ENCODE measurements at places on chromosomes 11 and 22.

- DNase-seq, result no peak
Measured at GRCh38 chr11:45881708-45882368, 3.6 kb upstream of the MAPK8IP1 start.

DNA sequence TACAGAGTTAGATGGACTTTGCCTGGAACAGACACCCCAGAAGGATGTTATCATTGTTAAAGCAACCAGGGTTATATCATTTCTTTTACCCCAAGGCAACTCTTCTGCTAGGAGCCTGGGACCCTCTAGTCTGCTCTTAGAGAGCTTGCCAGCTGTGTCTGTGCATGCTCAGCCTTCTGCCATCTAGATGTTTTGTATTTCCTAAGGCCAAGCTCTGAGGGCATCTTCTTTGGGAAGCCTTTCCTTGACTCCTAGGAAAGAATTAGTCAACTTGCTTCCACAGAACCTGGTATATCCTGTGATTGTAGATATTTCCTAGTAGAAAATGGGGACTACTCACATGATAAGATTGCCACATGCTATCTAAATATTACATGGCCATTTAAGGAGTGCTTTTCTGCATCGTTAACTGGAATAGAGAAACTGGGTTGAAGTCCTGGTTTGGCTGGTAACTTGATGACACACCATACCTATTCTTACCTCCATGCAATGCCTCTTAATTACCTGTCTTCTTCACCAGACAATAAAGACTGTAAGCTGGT is 87.6 kb downstream of the STIM1 start:
- no peak for DNase-seq

- DNase-seq, result no peak
Measured at GRCh38 chr22:25569983-25570382, 5.5 kb downstream of the GRK3 start.

DNA sequence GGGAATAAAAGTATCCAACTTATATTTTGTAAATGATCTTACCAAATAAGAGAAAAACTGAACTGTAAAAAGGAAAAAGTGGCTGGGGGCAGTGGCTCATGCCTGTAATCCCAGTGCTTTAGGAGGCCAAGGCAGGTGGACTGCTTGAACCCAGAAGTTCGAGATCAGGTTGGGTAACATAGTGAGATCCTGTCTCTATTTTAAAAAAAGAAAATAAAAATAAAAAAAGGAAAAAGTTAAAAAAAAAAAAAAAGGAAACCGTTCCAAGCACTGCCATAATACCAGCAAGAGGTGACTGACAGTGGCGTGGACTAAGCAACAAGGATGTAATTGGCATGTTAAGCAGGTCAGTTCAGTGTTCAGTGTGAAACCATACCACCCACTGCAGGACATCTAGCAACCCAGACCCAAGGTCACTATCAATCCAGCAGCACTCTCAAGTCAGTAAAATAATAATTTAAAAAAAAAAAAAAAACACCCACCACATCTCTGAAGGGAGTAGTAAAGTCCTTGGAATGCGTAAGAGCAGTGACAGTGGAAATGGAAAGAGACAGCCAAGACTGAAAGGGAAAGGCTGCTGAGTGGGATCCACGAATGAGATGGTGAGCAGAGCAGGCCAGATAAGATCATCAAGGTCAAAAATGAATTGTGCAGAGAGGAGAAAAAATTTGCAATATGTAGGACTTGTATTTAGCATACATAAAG is 43.6 kb downstream of the MAPK1 start:
- DNase-seq, result no peak

DNA sequence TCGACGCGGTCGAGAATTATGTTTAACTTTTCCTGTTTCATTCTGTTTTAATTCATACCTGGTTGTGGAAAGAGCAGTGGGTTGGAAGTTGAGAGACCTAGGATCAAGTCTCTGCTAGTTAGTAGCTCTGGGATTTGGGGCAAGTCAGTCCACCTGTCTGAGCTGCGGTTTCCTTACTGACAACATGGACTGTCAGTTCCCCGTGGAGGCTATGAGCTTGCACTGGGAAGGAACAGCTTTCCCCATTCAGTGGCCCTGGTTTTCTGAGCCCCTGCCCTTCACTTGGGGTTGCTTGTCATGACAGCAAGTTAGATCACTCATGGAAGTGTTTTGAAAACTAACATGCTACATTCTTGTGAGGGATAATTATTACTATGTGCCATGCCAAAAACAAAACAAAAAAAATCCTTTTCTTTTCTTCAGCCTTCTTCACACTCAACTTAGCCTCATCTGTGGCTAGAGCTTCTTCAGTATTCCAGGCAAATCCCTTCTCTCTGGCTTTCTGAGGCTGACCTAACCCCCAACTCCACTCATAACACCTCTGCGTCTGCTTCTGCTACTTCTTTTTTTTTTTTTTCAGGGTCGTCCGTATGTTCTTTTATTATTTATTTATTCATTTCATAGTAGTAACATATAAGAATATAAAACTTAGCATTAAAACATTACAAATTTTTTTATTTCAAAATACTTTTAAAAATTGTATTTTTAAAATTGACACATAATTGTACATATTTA is 43.0 kb upstream of the ZBED5 start:
- no peak for DNase-seq

- no peak for DNase-seq
Measured at GRCh38 chr11:64238999-64239398, 1.9 kb upstream of the FKBP2 start.

- DNase-seq, result no peak
Measured at GRCh38 chr11:117315285-117316196, 515 bp downstream of the BACE1 start.

- DNase-seq, result no peak
Measured at GRCh38 chr11:102244681-102245409, 72.4 kb upstream of the BIRC3 start.

DNA sequence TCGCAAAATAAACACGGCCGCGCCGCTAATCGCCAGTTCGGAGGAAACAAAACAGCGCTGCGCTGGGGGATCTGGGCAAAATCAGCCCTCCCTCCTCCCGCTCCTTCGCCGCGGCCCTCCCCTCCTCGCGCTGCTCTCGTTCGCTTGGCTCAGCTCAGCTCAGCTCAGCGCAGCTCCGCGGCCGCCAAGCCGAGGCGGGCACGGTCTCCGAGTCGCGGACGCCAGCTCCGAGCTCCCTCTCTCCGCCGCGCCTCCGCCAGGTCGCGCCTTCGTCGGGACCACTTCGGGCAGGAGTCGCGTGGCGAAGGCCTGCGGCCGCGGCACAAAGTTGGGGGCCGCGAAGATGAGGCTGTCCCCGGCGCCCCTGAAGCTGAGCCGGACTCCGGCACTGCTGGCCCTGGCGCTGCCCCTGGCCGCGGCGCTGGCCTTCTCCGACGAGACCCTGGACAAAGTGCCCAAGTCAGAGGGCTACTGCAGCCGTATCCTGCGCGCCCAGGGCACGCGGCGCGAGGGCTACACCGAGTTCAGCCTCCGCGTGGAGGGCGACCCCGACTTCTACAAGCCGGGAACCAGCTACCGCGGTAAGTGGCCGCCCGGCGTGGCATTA is at the start of gene SPON1:
Gene SPON1 (plus strand): TSS at position 162 of the 607 bp plus-strand sequence. CDS start 182 bp downstream, at position 344.
- DNase-seq, result peak; percentile 19

DNA sequence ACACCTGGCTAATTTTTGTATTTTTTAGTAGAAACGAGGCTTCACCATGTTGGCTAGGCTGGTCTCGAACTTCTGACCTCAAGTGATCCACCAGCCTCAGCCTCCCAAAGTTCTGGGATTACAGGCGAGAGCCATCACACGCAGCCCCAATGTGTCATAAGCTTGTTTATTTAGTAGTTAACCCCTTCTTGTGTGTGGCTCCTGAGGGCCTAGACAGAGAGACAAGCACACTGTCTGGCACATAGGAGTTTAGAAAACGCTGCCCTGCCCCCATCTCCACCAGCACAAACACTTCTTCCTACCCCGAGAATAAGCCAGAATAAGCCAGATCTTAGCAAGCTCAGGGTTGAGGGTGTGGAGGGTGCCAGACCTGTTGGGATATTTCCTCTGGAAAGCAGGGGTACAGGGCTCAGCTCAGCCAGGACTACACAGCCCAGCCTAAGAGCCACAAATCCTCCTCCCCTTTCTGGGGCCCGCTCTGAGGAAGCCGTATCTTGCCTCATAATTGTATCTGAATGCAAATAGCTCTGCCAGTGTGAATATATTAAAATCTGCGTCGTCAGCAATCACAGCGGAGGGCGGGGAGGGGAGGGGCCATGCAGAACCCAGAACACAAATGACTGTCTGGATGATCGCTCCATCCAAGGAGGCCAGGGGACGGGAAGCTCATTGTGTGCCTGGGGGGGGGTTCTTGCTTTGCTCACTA is 247.3 kb downstream of the MN1 start:
- no peak for DNase-seq

- no peak for DNase-seq
Measured at GRCh38 chr11:27012234-27012921, 18.5 kb downstream of the FIBIN start.

DNA sequence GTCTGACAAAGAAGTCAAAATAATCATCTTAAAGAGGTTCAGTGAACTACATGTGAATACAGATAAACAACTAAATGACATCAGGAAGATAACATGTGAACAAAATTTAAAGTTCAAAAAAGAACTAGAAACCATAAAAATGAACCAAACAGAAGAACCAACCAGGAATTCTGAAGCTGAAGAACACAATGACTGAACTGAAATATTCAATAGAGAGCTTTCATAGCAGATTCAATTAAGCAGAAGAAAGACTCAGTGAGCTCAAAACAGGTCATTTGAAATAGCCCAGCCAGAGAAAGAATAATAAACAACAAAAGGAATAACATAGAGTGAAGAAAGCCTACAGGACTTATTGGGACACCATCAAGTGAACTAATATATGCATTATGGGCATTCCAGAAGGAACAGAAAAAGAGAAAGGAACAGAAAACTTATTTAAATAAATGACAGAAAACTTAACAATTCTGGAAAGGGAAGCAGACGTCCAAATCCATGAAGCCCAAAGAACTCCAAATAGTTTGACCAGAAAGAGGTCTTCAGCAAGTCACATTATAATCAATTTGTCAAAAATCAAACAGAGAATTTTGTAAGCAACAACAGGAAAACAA is 11.0 kb upstream of the SLC36A4 start:
- DNase-seq, result no peak

DNA sequence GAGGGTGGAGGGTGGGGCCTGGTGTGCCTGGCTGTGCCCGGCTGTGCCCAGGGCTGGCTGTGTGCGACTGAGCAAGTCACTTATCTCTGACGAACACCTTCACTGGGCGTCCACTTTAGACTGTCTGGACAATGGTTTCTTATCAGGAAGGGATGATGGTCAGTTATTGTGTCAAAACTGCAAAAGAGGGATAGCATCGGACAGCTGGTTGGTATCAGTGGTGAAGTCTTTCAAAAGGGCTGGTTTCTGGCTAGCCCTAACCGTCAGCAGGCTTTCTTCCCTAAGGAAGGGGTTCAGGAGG is 4.1 kb upstream of the MGAT3 start:
- DNase-seq, result no peak

All from stimulated activated CD4-positive, alpha-beta T cell treated with anti-CD3 and anti-CD28 coated beads, Interleukin-15, amount 100 ng/mL, for 1 hour (primary cell).